ENCODE measurements at places on chromosomes 7 and 10.

- DNase-seq: no peak
Measured at GRCh38 chr10:77832238-77832637, 94.3 kb downstream of the DLG5 start.

- no peak for DNase-seq
Measured at GRCh38 chr7:11485636-11486035, 346.4 kb downstream of the THSD7A start.

DNA sequence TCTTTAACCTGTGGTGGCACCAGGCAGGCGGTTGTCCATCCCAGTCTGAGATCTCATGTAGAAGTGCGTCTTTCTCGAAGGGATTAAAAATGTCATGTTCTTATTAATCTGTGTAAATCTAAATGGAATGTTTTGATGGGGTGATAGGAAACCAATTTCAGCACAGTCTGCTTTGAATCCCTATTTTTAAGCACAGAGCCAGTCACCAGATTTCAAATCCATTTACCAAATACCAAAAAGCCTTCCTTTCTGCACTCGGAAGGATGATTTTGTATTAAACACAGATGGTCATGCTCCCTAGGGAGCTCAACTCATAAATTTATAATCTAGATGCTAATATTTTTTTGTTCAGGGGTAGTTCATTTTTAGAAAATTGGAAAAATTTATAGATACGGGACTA is 160.6 kb upstream of the AOAH start:
- no peak for DNase-seq

DNA sequence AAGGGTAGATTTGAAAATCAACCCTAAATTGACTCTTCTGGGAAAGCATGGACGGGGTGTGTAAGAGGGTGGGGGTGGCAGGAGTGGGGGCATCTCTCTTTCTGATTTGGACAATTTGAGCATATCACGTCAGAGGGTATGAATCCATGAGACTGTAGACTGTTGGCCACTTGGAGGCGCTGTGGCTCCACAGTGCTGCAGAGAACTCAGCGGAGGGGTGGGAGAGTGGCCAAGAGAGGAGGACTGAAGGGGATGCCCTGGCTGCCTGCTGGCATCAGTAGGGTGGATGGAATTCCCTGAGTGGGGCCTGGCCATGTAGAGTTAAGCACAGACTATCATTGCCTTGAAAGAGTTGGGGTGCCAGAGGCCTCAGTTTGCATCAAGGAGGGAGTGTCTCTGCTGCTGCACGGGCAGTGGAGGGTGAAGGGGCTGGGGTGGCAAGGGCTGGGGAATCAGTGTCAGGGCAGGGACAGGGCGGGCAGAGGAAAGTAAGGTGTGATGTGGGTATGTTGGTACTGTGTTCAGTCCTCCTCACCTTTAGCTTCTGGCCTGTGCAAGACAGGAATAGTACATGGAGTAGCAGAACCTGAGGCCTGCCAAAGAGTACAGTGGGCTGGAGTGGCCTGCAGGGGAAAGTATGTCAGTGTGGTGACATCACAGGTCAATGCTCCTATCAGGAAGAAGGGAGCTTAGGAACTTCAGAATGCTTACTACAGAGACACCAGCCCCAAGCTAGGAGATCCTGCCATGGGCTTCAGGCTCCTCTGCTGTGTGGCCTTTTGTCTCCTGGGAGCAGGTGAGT is 133.5 kb upstream of the PRSS58 start:
- DNase-seq: no peak

DNA sequence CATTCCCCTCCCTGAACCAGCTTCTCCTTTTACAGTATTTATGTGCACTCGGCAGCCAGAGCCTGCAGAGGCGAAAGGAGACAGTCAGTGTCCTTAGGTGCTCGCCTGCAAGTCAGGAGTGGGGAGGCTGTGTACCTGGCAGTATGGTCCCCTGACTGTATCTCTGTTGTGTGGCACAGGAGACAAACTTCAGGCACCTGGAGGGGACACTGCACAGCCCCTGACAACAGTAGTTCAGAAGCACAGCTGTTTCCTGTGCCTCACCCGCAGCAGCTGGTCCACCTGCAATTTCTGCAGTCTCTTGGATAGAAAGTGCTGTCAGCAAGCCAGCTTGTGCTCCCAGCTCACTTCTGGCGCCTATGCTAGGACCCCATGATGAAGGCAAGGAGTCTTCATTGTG is 73.4 kb upstream of the LAMB4 start:
- DNase-seq: no peak

DNA sequence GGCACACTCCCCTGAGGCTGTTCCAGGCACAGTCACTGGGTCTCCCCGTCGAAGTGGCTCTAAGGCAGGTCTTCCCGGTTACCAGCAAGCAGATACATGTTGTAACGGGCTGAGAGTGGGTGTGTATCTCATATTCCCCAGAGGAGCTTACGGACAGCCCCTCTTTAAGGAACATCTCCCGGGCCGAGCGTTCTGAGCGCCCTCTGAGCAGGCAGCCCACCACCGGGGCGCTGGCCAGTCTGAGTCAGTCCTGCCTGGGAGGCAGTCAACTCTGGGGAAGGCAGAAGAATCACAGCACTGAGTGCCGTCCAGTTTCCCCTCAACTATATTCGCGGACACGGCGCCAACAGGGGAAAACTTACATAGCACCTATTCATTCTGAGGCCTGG is 117.4 kb downstream of the LHPP start:
- DNase-seq: no peak

DNA sequence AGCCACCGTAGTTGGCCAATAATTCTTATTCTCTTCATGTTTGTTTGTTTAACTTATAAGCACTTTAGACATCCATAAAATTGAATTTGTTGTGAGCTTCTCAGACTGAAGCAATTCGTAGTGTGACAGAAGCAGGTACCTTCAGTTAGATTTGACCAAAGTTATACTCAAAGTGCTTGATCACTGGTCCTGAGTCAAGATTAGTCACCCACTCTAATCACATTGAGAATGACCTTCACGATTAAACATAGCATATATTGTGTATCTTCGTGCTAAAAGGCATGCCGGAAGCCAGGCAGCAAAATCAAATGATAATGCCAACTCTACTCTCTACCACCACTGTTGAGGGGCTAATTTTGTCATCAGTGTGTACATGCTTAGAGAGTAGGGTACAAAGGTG is 763.7 kb upstream of the MBL2 start:
- no peak for DNase-seq

DNA sequence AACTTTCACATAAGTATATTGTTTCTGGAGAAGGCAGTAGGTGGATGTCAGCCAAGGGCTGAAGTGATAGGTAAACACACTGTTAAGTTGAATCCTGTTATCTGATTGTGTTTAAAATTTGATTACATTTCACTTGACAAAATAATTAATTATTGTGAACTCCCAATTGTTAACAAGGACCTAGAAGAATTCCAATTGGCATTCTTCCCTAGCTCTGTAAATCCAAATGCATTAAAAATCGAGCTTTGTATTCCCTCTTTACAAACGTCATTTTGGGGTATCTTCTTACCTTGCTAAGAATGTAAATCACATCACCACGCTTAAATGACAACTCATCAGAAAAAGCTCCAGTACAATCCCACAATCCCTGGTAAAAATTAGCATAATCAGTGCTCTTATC is 179.9 kb downstream of the SKAP2 start:
- DNase-seq: no peak

DNA sequence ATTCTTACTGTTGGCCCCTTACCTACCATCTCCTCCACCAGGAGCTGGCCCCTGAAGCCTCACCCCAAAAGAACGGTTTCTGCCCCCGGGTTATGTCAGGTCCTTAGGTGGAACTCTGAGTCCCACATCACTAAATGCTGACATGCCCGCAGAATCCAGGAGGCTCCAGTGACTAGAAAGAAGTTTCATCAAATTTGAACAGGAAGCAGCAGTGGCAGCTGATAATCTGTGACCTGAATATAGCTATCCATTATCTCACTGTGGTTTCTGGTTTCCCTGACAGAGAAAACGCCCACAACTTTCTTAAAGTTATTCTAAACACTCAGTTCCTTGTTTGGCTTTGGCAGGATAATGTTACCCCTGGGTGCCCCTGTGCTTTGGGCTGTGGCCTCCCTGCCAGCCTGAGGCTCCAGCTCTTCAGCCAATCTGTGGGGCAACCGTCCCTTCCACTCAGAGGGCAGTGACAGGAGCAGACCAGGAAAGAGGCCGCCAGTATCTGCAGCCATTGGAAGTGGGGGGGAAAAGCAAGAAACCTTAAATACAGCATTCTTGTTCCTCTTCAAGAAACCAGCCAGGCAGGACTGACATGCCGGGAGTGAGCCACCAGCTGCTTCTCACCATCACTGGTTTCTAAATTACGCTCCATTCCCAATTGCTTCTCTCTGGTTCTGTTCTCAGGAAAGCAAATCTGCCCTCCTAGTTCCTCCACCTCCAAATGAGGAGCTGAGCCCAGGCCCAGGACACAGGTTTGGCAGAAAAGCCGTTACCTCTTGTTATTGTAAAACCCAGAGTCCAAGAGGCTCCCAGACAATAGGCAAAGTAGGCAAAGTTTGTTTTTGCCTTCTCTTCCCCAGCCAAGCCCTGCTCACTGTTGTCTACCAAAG is 41.2 kb upstream of the VCL start:
- no peak for DNase-seq

- no peak for DNase-seq
Measured at GRCh38 chr7:183496-184292, 8.7 kb upstream of the FAM20C start.

- DNase-seq: no peak
Measured at GRCh38 chr7:159329818-159330378, 185.2 kb upstream of the VIPR2 start.

DNA sequence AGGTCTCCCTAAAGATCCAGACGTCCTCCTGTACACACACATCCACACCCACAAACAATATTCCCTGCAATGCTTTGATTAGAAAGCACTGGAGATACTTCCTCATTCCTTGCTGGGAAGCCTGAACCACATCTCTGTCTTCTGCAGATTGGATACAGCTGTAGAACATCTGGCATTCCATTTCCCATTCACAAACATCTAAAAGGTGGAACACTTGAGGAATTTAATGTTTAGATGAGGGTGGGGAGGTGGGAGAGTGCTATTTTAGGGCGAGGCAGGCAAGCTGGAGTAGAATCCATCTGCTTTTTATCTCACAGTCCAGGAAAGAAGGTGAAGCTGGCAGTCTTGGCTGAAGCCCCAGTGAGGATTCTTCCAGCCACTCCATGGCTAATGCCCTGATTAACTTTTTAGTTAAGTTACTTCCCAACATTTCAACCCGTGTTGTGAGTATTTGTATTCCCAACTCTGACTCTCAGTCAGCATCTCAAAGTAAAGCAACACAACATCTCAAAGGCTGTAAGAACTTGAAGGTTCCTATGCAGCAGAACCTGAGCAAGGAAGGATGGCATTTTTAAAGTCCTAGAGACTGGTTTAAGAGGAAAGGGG is 46.1 kb downstream of the CYTH3 start:
- DNase-seq: peak; percentile 69
